Activated CD4-positive, alpha-beta T cell treated with anti-CD3 and anti-CD28 coated beads for 36 hours (primary cell): ENCODE measurements at places on chromosomes 16 and 17.

DNA sequence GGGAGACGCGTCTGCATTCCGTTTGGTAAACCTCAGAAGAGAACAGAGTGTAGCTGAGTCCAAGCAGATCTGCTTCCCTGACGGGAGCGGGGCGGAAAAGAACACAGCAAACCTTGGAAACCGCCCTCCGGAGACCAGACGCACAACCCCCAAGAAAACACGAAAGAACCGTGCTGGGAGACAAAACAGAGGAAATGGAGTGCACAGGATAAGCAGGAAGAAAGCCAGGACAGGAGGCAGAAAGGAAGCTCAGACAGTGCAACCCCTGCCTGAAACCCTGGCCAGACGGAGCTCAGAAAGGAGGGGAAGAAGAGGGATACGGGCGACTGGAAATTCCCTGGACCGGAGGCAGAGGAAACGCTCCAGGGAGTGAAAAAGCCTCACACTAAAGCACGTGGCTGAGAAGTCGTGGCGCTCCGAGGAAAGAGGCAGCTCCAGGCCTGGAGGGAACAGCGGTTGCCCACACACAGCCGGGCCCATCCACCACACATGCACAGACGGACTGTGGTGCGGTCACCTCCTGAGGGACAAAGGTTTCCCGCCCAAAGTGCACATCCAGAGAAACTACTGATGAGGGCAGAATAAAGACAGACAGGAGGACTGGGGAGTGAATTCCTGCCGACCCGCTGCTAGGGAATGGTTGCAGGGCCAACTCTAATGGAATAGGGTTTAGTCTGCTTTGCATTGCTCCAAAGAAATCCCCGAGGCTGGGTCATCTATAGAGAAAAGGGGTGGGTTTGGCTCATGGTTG lies 10.2 kb downstream of the DPEP1 start:
- DNase-seq = no peak

DNA sequence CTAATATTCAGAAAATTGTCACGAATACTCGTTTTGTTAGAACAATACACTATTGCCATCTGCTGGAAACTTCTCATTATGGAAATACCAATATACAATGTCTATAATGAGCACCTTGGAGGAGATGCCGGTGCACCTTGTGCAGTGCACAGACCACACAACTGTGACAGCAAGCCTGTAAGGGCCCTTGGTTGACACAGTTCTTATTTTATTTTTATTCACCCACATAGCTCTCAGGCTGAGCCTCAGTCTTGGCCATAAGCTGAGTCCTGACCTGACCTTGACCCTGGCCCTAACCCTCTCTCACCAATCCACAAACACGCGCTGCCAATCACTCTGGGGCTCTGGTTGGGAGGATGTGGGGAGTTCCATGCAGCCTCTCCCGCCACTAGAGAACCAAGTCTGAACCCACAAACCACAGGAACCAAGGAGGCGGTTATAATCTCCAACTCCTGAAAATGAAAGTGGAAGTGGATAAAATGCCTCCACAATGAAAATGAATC lies 7.6 kb downstream of the AIPL1 start:
- peak; percentile 77 for DNase-seq

- no peak for DNase-seq
Observed at GRCh38 chr17:31328160-31328535, 6.7 kb upstream of the EVI2A start.

DNA sequence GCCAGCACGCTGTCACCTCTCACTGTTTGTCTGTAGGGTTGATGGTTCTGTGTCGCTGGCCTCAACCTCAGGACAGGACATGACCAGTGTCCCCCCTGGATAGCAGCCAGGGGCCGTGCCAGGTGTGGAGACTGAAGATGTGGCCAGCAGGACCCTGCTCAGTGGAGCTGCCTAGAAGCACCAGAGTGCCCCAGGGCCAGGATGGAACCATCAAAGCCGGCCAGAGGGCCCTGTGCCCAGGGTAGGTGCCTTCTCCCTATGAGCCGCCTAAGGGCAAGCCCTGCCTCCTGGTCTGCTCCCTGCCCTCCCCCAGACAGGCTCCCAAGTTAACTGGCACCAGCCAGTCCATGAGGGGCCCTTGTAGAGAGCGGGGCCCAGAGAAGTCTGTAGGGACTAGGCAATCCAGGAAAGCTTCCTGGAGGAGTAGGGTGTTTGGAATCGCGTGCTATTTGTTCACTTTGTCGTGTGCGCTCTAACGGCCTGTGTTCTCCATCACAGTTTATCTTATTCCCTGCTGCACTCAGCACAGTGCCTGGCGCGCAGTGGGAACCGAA lies 546 bp upstream of the NDUFB10 start:
- no peak for DNase-seq

- DNase-seq = no peak
Observed at GRCh38 chr16:50972876-50973275, 178.2 kb downstream of the SALL1 start.

GRCh38 chr16:83830769-83831455 lies 23.1 kb downstream of the HSBP1 start:
- no peak for DNase-seq

GRCh38 chr17:1470071-1470754 lies 14.2 kb upstream of the CRK start:
- no peak for DNase-seq

GRCh38 chr16:69513180-69513966 lies 52.4 kb upstream of the NFAT5 start:
- no peak for DNase-seq

DNA sequence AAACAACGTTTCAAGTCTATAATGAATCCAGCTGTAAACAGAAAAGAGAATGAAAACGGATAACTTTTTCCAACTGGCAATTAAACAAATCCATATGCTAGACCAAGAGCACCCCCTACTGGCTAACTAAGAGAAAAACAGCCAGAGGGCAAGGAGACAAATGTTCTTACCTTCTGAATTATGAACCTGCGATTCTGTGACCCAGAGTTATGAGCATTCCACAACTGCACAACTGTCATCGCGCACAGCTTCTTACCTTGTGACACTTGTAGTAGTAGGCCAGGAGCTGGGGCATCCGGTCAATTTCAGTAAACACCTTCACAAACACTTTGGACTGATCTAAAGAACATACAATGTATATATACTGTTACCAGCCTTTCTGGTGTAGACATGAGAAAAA lies 18.6 kb downstream of the COG7 start:
- DNase-seq = peak; percentile 6

DNA sequence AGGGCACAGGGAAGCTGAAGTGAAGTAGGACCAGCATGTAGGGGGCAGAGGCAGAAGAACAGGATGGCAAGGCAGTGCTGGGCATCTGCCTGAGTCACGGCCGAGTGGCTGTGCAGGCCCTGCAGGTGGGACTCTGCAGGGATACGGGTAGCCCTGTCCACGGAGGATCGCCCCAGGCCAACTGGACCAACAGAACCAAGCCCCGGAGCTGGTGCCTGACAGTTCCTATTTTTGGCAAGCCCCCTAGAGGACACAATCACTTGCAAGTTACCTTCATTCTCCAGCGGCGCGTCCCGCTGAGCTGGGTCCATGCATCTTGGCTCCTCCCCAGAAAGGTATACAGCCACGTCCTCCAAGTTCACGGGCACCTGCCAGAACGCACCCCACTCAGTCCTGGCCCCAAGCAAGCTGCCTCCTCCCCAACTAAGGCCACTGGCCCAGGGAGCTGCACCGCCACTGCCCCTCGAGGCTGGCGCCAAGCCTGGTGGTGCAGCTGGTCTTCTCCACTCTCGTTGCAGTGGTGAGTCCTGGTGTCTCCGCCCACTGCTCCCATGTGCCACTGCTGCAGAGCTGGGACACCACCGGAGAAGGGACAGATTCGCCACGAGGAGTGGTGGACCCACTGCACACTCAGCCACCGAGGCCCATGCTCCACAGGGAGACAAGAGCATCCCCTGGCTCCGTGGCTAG lies 6.6 kb downstream of the ZNF500 start:
- DNase-seq = no peak

DNA sequence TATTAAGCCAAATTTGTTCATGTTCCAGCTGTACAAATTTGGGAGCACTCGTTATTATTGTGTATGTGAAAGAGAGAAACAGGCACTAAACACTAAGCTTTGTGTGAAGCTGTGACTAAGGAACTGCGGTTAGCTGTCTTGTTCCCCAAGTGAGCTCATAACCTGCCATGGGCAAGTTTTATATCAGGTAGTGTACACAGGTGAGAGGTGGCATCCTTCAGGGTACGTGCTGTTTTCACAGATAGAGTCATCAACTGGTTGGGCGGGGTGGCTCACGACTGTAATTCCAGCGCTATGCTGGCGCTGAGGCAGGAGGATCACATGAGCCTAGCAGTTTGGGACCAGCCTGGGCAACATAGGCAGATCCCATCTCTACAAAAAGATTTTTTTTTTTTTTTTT lies 2.8 kb downstream of the DNAJA3 start:
- no peak for DNase-seq

- no peak for DNase-seq
Observed at GRCh38 chr16:5575646-5576245, 478.2 kb upstream of the EEF2KMT start.

DNA sequence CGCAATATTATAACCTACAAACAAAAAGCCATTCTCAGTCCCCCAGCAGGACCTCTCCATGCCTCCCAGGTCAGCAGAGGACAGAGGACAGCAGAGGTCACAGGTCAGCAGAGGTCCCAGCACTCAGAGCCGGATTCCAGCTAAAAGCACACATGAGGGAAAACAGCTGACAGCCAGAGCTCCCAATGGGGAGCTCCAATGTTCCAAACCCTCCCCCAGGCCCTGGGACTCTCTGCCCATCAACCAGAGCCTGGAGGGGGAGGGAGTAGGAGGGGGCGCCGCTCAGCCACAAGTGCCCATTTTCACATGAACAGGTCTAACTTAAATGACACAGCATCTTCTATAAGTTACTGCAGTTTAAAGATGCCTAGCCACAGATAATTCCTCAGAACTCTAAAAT lies 77.5 kb downstream of the ANKRD11 start:
- DNase-seq = no peak

GRCh38 chr17:807523-808294 lies 25.6 kb downstream of the MRM3 start:
- no peak for DNase-seq

GRCh38 chr17:6135996-6136395 lies 65.8 kb downstream of the WSCD1 start:
- no peak for DNase-seq

DNA sequence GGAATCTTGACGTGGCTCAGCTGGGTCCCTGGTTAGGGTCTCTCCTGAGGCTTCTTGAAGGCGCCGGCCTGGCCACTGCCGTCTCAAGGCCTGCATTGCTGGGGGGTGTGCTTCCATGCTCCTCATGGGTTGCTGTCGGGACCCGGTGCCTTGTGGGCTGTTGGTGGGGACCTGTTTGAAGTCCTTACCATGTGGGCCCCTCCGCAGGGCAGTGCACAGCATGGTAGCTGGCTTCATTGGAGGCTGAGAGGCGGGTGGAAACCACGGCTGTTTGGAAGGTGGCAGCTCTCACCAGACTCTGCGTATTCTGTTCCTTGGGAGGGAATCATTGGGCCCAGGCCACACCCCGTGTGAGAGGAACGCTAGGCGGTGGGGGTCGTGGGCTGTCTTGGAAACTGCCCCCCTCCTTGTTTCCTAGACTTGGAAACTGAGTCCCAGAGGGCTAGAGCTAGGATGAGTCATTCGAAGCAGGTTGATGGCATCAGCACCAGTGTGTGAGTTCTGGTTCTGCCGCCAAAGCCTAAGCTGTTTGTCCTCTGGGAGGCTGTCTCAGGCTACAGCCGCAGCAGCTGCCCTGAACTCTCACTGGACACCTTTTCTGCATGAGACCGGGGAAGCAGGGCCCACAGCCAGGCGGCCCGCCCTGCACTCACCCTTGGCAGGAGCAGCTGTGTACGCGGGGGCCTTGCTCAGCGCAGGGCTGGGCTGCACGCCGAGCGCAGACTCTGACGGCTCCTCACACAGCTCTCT lies 35.2 kb downstream of the ZNF750 start:
- DNase-seq = no peak

DNA sequence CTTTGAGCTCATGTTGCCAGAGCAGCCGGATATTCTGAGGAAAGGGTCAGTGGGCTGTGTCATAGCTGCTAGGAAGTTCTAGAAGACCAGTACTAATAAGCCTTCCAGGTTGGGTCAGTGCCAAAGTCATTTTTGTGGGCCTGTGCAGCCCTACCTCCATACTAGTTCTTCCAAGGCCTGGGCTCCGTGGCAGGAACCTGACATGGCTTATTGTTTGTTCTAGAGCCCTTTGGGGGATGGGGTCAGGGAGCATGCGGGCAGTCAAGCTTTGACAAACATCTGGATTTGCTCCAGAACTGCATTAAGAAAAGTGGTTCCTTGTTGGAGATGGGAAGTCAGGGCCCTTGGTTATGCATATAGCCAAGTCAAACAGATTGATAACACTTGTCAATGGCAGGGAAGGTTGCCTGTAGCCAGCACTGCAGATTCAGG lies 7.6 kb downstream of the ALKBH5 start:
- no peak for DNase-seq

- DNase-seq = peak; percentile 78
Observed at GRCh38 chr16:68356249-68356918, 45.6 kb downstream of the PRMT7 start.

DNA sequence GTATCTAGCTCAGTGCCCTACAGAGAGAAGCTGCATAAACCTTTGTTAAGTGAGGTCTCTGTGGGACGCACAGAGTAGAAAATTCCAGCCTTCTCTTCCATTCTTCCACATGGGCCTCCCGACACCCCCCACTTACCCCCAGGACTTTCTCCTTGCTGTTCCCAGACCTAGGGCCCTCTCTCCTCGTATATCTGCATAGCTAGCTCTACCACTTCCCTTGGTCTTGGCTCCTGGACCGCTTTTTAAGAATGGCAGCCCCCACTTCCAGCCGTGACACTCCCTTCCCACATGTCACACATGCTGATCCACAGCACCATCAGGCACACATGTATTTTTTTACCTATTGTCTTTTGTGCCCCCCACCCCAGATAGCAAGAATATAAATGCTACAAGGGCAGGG lies 16.7 kb upstream of the FOXJ1 start:
- DNase-seq = no peak

DNA sequence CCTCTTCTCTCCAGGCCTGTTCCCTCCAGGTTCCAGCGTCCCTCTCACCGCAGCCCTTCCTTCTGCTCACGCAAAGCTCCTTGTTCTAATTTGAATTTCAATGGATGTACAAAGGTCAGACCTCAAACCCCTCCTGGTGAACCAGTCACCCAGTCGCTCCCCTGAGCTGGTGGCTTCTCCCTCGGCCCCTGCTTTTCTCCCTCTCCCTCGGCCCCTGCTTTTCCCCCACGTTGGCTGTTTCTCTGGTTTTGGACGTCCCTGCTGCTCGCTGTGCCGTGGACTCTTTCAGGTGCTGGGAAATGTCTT lies 8.6 kb upstream of the MSLN start:
- DNase-seq = no peak

DNA sequence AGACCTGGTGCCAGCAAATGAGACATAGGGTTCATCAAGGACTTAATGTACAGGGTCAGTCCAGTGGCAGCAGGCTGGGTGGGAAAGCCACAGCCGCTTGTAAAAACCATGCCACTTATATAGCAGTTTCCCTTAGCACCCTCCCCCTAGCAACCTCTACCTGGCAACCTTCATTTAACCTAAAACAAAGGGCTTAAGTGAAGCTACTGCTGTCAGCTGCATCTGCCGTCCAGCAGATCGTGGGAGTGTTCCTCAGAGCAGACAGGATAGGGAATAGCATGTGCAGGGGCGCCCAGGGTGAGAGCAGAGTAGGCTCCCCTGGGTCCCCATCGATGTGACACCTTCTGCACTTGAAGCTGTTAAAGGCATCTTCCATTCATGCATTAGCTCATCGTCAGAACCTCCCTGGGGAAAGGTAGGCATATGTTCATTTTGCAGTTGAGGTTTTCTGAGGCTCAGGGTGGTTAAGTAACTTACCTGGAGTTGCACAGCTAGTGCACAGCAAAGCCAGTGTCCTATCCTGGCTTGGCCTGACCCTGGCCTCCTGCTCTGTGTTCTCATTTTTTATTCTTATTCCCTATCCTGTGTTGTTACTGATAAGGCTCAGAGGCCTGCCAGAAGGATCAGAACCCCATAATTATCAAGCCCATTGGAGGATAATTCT lies 112.5 kb downstream of the SOCS1 start:
- DNase-seq = no peak
